ENCODE measurements at places on chromosomes 2 and 18. TPM values are rescaled to one million over a fixed set of nuclear protein-coding genes. Genes with fewer than 3 reads are reported as not detected.

HOXD10 gene
- total RNA-seq = not detected

RPRD1A gene
- 28.9 TPM for total RNA-seq

D2HGDH gene
- 32.7 TPM for total RNA-seq

SPRED2 gene
- total RNA-seq = 9.6 TPM

COBLL1 gene
- total RNA-seq = 0.28 TPM

OR6B2 gene
- total RNA-seq = not detected

HAAO gene
- 0.99 TPM for total RNA-seq

SH2D6 gene
- total RNA-seq = 1.3 TPM

RAB3GAP1 gene
- 19.9 TPM for total RNA-seq

PIEZO2 gene
- total RNA-seq = not detected

CDK5R2 gene
- total RNA-seq = not detected

PLCD4 gene
- total RNA-seq = 0.52 TPM

UPP2 gene
- not detected for total RNA-seq

NLRC4 gene
- total RNA-seq = 0.13 TPM

HOXD12 gene
- total RNA-seq = not detected

Data from activated T-helper 17 cell treated with anti-CD3 and anti-CD28 coated beads, Interleukin-2, amount 50 U/mL, for 72 hours (primary cell).